ENCODE measurements at places on chromosomes 7 and 10.
A peak's percentile ranks its signal among the peaks of the same experiment; 100 is the strongest.

- DNase-seq: no peak
Observed at GRCh38 chr10:88557256-88557655, 25.9 kb downstream of the RNLS start.

DNA sequence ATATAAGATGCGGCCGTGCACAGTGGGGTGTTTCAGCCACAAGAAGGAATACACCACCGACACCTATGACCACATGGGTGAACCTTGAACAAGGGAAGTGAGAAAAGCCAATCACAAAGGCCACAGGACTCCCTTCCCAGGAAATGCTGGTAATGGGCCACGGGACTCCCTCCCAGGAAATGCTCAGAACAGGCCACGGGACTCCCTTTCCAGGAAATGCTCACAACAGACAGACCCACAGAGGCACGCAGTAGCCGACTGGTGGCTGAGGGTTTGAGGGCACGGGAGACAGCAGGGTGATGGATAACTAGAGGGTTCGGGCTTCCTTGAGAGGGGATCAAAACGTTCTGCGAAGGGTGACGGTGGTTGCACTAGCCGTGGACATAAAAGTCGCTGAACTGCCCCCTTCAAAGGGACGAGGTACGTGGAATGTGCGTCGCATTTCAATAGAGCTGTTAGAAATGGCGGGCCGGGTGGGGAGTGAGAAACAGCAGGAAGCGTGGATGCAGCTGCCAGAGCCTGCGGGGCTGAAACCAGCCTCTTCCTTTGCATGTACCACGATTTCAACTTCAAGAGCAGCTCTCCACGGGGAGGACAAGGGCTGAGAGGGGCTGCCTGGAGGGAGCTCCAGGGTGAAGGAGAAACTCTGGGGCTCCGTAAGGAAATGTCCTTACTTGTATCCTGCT, 274.0 kb downstream of the ELFN1 start:
- DNase-seq: no peak

DNA sequence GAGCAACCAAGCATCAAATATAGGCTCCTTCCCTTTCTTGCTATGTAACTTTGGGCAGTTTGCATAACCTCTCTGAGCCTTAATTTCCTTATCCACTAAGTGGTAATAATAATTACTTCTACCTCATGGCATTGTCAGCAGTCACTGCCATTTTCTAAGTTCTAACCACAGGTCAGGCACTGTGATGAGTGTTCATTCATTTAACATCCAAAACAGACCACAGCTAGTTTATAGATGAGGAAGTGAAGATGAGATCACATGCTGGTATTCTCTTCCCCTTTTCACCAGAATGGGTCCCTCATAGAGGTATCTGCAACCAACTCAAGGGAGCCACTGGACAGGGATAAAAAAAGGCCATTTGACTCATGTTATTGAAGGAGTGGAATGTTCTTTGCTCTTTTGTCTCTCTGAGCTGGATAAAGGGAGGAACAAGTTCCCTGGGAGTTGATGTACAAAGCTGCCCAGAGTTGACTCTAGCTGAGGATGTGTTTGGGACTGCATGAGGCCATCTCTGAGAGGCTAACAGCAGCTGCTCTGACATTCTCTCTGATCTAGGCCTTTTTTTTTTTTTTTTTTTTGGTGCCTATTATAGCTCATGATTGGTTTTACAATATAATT, 65.0 kb downstream of the DNAJC12 start:
- DNase-seq: no peak

GRCh38 chr10:17134737-17135260, 5.2 kb upstream of the CUBN start:
- no peak for DNase-seq

- DNase-seq: no peak
Observed at GRCh38 chr7:129391546-129392171, 42.6 kb upstream of the STRIP2 start.

GRCh38 chr10:113616244-113617074, 47.4 kb downstream of the NRAP start:
- no peak for DNase-seq

GRCh38 chr7:151792086-151792485, 84.8 kb downstream of the PRKAG2 start:
- DNase-seq: no peak

- no peak for DNase-seq
Observed at GRCh38 chr10:26359670-26360069, 78.5 kb upstream of the APBB1IP start.

DNA sequence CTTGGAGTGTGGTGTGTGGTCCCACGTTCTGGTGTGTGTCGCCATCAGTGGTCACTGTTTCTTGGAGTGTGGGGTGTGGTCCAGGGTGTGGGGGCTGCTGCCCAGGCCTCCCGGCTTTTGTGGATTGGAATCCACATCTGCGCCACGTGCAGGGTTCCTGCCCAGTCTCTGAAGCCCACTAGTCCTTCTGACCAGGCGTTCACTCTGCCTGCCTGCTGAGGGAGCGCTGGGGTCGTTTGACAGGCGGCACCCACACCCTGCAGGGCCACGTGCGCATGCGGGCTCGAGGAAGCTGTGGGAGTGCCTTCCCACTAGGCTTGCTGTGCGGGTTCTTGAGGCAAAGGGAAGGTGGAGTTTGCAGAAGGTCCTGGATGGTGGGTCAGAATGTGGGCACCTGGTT, 51.4 kb downstream of the INPP5A start:
- DNase-seq: no peak

- no peak for DNase-seq
Observed at GRCh38 chr10:63094405-63094804, 38.7 kb upstream of the NRBF2 start.

DNA sequence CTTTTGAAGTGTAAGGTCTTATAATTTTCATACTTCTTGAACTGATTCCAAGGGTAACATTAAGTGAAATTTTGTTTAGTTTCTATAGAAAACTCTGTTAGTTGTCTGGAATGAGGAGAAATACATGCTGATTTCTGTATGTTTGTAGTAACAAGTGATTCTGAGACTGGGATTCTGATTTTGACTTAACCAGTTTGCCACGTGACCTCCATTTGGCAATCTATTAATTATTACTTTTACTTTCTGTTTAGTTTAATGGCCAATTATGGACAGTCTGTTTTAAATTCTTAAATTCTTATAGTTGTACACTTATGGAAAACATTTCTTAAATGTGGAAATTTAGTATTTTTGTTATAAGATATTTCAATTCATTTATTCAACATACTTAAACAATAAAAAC, 163.1 kb downstream of the ADK start:
- no peak for DNase-seq

DNA sequence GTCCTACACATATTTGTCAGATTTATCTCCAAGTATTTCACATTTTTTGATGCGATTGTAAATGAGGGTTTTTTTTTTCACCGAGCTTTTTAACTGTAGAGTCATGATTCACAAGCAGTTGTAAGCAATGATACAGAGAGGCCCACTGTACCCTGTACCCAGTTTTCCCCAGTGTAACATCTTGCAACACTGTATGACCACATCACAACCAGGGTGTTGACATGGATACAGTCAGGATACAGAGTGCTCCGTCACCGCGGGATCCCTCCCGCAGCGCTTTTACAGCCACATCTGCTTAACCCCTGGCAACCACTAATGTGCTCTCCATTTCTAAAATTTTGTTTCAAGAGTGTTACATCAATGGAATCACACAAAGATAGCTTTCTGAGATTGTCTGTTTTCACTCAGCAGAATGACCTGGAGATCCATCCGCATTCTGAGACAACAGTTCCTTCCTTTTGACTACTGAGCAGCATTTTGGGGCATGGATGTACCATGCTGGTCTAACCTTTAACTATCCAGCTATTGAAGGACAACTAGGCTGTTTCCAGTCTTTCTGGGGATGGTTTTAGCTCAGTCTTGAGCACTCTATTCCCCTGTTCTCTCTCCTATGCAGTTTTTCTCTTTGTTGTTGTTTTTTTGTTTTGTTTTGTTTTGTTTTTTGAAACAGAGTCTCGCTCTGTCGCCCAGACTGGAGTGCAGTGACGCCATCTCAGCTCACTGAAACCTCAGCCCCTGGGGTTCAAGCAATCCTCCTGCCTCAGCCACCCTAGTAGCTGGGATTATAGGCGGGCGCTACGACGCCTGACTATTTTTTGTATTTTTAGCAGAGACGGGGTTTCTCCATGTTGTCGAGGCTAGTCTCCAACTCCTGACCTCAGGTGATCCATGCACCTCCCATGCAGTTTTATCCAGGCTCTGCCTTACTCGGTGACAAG, 25.9 kb downstream of the GPRIN2 start:
- no peak for DNase-seq

- no peak for DNase-seq
Observed at GRCh38 chr10:114157912-114158311, 16.1 kb downstream of the CCDC186 start.

- DNase-seq: no peak
Observed at GRCh38 chr7:15430911-15431310, 130.9 kb downstream of the AGMO start.

DNA sequence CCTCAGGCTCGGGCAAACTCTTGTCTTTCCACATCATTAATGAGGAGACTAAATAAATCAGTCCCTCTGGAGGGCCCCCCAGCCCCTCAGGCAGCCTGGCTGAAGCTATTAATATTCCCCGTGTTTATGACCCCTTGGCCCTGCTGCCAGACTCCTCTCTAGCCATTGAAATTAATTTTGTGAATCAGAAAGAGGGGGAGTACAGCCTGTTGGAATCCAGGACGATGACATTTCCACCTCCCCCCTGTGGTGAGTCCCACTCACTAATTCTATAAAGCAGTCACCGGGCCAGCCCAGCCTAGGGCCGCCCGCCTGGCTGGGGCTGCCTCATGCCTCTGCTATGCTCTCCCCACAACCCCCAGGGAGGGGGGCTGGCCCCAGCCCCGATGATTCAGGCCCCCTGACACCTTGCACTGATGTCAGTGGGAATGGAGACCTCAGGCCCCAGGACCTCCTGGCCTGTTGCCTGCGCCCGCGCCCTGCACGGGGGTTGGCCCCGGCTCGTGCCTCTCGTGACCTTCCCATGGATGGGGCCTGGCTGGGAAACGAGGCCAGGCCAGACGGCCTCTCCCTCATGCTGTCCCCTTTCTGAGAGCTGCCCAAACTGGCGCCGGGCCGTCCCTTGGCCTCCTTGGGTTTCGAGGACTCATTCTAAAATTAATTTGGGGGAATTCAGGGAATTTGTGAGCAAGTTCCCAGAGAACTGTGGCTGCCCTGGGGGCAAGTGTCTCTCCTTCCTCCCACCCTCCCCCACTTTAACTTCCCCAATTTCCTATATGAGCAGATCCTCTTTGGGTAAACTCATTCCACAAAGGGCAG, 34.0 kb downstream of the TMEM270 start:
- no peak for DNase-seq

- DNase-seq: peak; percentile 51
Observed at GRCh38 chr10:102117391-102118159, 2.6 kb downstream of the LDB1 start.

GRCh38 chr10:62112963-62113362, 155.7 kb downstream of the RTKN2 start:
- no peak for DNase-seq

- no peak for DNase-seq
Observed at GRCh38 chr7:33534833-33535232, 370.5 kb upstream of the BMPER start.

DNA sequence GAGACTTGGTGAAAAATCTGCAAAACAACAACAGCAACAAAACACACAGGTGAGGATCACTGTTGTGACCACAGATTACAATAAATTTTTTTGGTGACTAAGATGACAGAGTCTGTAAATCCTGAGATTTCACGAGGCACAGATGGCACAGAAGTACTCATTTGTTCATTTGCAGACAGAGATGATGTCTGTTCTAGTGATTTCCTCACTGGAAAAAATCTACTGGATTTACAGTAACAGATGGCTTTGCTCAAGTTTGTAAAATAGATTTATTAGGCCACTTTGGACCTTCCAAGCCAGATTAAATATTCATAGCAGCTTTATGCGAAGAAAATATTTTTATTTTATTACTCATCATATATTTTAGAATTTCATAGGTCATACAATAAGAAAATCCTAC, 113.5 kb upstream of the IL6 start:
- no peak for DNase-seq

GRCh38 chr7:82167558-82168314, 275.8 kb downstream of the CACNA2D1 start:
- DNase-seq: no peak

- DNase-seq: no peak
Observed at GRCh38 chr10:124663766-124664360, 80.3 kb downstream of the FAM53B start.

GRCh38 chr10:83678850-83679249, 460.5 kb upstream of the GHITM start:
- no peak for DNase-seq

DNA sequence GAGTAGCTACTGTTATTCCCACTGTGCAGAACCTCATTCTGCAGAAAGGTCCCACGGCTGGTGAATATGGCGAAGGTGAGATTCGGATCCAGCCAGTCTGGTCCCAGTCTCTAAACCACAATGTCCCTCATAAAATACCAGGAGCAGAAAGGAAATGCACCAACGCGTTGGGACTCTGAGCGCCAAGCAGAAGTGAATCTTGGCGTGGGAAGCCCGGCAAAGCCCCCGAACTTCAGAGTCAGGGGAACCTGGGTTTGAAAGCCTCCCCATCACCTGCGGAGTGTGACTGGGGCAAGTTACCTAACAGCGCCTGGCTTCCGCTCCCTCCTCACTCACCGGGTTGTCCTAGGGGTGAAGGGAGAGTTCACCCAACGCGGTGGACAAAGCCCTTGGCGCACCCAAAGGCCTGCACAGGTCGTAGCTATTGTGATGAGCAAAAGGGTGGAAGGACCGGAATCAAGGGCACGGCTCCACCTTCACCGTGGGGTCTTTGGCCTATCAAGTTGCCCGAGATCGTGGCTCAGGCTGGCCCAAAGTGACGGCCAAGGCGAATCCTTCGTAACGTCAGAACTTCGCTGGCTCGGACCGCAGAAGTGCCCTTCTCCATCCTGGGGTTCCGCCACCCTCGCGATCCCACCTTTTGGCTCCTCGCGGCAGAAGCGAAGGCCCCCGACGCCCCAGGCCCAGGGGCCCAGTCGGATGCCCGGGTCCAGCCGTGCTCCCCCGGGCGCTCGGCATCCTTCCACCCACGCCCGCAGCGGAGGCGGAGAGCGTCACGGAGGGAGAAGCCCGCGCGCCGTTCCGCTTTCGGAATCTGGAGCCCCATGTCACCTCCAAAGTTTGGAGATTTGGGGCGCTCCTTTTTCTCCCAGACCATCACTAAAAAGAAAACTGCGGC, 811 bp downstream of the RGS10 start:
- peak; percentile 75 for DNase-seq

GRCh38 chr10:112375721-112376395, 1.9 kb downstream of the ACSL5 start:
- peak; percentile 26 for DNase-seq

DNA sequence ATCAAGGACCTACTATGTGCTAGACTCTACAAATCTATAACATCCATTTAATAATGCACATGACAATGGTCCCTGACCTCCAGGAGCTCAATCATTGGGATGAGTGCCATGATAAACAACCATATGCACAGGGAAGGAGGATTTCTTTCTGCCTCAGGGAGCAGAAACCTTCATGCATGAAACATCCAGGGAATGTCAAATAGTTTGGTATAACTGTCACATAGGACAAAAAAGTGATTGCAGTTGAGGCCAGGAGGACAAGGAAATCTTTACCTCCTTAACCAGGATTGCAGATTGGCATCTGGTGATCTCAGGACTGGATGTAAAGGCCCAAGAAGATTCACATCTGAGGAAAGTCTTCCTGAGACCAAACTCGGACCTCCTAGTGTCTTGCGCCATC, 993.1 kb downstream of the KCNMA1 start:
- no peak for DNase-seq

- DNase-seq: no peak
Observed at GRCh38 chr10:44975431-44976331, 2.9 kb downstream of the DEPP1 start.

- no peak for DNase-seq
Observed at GRCh38 chr7:128271471-128271941, 30.4 kb downstream of the LEP start.
